Activated CD4-positive, alpha-beta memory T cell treated with anti-CD3 and anti-CD28 coated beads for 36 hours (primary cell): ENCODE measurements at places on chromosomes 1 and 21.

DNA sequence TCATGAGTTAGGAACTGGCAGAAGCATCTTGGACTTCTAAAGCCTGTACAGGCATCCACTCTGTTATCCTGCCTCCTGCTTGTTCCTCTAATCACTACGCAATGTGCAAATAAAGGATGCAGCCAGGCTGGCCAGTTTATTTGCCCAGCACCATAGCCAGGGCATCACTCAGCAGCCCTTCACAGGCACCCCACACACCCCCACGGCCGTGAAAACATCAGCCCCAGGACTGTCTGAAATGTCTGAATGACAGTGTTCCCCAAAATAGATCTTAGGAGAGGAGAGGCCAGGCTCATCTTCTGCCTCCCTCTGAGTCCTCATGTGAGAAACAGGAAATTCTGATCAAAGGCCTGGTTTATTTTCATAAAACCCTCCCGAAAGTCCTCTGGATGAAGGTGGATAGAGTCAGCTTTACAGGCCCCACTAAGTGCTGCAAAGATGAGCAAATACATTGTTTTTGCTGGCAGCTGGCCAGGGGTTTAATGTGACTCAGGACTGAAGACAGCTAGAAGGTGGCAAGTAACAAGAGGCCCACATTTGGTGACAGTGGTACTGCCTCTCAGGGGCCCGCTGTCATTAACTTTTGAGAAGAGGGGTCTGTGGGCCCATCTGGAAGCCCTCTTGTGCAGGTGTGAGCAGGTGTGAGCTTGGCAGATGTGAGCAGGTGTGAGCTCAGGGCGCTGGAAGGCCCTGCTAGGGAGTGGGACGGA, 32.9 kb downstream of the GRHL3 start:
- DNase-seq: peak; percentile 87

GRCh38 chr1:41723786-41724185, 194.9 kb downstream of the HIVEP3 start:
- DNase-seq: no peak

- DNase-seq: peak; percentile 47
Measured at GRCh38 chr1:21904704-21905520, 32.2 kb downstream of the HSPG2 start.

GRCh38 chr1:87474098-87474497, 145.4 kb downstream of the LMO4 start:
- no peak for DNase-seq

DNA sequence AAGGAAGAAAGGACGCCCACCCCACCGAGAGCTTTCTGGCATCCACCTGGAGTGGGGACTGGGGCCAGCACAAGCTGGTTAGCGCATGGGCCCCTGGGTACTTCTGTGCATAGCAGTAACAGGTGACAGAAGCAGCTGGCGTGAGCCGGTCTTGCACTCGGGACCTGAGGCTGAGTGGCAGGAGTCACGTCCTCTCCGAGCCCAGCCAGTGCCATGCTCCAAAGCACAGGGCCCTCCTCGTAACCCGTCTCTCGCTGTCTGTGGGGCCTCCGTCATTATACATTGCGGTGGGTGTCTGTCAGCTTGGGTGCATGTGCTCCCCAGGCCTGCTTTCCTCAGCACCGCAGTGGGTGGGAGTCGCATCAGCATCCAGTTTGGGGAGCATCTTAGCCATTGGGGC, 87.6 kb upstream of the VAMP3 start:
- no peak for DNase-seq

DNA sequence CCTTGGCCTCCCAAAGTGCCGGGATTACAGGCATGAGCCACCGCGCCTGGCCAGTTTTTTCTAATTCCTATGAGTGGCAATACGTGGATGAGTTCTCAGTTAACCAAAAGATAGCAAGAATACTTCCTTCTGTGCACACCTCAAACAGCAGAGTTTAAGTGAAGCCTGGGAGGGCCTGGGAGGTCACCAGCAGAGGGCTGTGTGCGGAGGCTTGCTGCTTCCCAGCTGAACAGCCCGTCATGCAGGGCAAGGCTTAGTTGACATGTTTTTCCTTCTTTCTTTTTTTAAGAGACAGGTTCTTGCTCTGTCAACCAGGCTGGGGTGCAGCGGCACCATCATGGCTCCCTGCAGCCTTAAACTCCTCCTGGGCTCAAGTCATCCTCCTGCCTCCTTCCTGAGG, 17.8 kb downstream of the GNG4 start:
- no peak for DNase-seq

- DNase-seq: no peak
Measured at GRCh38 chr1:78165816-78166215, 120.0 kb downstream of the GIPC2 start.

DNA sequence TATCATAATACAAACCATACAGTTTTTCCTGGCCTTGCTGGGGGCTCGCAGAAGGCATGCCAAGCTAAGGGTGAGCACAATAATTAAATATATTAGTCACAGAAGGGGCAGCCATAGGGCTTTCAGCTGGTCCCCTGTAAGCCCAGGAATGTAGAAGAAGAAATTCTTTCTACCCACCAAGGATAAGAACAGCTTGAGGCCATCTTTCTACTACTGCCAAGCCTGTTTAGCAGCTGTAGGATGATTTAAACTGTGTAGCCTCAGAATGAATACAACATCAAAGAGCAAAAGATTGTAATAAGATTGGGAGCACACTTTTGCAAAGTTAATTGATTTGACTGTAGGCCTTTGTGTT, 171.5 kb downstream of the LRRC7 start:
- no peak for DNase-seq

DNA sequence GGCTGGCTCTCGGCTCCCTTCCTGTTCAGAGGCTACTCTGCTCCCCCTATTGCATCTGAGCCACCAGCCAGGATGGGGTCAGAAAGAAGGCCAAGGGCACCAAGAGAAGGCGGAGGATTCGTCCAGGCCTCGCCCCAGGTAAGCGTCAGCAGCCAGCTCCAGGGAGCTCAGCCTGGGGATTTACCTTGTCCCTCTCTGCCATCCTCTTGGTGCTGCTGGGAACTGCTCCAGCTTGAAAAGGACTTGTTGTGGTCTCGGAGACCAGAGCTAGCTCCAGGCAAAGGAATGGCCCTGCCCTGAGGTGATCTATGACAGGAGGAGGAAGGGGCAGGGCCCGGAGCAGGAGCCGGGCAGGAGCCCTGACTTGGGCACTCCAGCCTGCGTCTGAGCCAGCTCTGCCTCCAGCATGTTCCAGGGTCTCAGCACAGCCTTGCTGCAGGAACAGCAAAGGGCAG, 113.7 kb upstream of the IFFO2 start:
- DNase-seq: no peak

DNA sequence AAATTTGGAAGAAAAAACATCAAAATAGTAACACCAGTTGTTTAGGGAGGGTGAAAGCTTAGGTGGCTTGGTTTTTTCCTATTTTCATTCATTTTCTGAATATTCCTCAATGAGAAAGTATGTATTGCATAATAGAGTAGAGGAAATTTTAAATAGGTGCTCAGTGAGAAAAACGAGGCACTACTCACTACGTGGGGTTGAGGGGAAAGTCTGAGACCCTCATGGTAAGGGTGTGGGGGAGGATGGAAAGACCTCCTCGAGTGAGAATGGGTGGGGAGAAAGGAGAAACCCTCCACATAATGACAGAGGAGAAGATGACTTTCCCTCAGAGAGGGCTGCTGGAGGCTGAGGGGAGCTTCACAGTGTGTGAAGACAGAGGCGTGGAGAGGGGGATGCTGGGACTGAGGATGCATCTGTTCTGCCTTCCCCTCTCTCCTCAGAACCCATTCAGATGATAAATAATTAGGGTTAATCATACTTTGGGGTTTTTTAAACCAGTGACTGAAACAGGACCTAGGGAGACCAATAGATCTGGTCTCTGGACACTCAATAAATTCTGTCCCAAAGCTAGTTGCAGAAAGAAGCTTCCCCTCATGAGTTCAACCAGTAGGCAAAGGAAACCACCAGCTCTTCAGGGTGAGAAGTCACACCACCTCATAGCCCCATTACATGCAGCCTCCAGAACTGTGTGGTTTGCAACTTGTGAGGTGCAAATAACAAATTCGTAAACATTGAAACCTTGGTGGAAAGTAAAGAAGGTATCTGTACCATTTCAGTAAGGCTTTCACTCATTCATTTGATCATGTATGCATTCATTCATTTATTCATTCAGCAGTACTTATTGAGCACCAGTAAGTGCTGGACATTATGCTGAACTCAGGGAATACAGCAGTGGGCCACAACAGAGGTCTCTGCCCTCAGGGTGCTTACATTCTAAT, 17.1 kb downstream of the SLAMF7 start:
- no peak for DNase-seq

DNA sequence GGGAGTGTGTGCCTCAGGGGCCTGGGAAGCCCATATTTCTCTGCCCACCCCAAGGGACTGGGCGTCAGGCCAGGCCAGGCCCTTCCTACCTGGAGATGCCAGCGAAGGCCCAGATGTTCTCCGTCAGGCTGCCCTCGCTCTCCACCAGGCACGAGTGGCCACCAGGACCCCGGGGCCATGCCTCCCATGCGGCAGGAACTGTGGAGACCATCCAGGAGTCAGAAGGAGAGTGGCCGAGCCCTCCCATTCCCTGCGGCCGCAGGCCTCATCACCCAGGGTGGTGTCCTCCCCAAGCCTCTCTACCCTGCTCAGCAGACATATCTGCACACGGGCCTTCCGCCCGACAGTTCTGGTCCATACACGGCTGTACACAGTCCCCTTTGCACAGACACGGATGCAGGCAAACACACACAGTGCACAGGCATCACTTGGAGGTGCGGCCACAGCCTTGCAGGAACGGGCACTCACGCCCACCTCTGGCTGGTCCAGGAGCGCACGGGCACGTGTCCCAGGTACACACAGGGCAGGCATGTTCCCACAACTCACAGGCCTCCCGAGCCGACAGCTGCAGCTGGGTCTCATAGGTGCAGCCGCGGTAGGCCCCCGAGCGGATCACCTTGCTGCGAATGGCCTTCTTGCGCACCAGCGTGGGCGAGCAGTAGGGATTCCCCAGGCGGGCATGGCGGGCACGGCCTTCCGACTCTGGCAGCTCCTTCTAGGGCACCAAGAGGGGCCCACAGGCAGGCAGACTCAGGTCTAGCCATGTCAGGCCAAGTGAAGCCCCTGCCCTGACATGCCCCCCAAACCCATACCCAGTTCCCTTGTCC, 5.9 kb upstream of the KIF17 start:
- peak; percentile 4 for DNase-seq

GRCh38 chr1:185956881-185957280, 222.7 kb downstream of the HMCN1 start:
- no peak for DNase-seq

GRCh38 chr21:35933466-35933865, 126.9 kb downstream of the SETD4 start:
- DNase-seq: no peak

GRCh38 chr21:40021558-40022351, 154.5 kb downstream of the PCP4 start:
- no peak for DNase-seq

DNA sequence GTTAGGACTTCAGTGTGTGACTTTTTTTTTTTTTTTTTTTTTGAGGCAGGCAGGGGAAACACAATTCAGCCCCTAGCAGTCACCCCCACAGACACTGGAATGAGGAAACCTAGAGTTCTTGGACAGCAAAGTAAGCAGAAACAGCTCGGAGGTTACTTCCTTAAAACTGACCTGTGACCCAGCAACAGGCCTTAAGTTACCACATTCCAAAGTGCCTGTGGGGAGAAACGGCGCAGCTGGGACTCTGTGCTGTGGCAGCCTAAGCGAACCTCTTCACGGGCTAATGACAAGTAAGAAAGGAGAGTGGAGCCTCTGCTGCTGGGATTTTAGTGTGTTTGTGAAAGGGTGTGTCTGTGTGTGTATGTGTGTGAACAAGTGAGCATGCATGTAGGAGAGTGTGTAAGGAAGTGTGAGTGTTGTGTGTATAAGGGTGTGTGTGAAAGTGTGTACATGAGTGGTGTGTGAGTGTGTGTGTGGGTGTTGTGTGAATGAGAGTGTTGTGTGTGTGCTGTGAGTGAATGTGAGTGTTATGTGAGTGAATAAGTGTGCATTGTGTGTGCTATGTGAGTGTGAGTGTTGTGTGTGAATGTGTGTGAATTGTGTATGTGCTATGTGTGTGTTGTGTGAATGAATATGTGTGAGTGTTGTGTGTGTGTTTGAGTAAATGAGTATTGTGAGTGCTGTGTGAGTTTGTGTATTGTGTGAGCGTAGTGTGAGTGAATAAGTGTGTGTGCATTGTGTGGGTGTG, 180.8 kb downstream of the BRINP2 start:
- DNase-seq: no peak

DNA sequence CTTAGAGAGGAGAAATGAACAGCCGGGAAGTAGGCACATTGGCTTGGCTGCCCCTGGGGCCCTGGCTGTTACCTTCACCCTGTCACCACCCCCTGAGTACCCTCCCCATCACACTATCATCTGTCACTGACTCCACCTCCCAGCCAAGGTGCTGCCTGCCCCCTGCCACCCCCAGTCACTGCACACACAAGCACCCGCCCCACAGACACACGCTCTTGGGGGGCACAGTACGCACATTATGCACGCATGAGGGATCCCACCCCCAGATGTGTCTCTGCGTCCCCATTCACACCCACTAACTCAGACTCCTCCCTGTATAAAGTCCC, 223.3 kb downstream of the PTPRU start:
- no peak for DNase-seq

DNA sequence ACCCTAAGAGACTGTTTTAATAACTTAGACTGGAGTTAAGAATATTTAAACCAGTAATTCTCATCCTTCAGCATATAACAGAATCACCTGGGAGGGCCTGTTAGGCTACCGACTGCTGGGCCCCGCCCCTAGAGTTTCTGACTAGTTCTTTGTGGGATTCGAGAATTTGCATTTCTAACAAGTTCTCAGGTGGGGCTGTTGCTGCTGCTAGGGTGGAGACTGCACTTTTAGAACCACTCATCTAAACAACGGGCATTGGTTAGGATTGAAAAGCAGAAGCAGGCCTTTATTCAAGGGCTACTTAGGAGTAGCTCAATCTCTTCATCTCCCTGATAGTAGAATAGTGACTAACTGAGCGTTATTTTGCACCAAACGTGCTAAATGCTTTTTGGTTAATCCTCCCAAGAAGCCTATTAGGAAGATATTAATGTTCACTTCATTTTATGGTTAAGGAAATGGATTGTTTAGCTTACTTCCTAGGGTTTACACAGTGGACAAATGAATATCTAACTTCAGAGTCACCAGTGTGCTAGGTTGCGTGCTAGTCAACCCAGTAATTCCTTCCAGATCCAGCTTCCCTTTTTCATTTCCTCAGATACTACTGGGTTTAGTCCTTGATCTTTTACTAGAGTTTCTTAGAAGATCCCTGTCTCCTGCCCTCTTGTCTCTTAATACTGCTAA, 31.1 kb upstream of the UAP1 start:
- no peak for DNase-seq

GRCh38 chr21:40706176-40706575, 140.8 kb downstream of the DSCAM start:
- no peak for DNase-seq

- DNase-seq: no peak
Measured at GRCh38 chr1:65793359-65793732, 651 bp downstream of the PDE4B start.

GRCh38 chr1:18564676-18565075, 66.0 kb upstream of the PAX7 start:
- no peak for DNase-seq

DNA sequence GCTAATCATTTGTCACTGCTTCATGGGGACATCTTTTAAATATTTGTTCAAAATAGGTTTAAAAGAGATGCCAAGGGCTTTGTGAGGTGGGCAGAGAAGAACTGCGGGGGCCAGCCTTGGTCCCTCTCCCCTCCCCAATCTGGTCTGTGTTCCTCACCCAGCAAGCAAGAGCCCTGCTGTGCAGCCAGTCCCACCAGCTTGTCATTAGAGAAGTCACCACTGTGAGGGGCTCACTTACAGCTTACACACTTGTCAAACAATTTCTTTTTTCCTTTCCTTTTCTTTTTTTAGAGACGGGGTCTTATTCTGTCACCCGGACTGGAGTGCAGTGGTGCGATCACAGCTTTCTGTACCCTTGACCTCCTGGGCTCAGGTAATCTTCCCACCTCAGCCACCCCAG, 10.4 kb upstream of the CDK18 start:
- DNase-seq: no peak
